ENCODE measurements at places on chromosomes 5 and 9.

DNA sequence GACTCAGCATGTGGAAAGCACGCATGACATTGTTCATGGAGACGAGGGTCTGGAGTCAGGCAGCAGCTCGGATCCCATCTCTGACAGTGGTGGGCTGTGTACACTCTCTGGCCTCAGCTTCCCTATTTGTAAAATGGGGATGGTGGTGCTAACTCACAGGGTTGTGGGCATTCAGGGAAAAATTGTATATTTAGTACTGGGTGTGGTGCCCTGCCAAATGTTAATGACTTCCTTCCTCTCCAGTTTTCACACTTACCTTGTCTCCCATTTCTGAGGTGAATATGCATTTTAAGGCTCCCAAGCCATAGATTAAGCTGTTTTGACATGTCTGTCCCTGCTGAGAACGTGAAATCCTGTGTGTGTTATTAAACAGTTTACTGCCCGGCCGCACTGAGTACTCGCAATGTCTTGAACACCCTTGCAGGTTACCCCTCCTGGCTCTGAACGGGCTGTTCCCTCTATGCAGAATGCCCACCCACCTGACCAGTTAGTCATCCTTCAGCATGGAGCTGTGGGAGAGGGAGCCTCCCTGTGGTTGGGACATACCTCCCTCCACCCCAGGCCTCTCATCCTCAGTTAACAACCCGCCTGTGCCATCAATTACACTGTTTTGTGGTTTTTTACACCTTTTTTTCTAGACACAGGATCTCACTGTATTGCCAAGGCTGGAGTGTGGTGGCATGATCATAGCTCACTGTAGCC is 25.8 kb downstream of the TJP2 start:
- DNase-seq = no peak

DNA sequence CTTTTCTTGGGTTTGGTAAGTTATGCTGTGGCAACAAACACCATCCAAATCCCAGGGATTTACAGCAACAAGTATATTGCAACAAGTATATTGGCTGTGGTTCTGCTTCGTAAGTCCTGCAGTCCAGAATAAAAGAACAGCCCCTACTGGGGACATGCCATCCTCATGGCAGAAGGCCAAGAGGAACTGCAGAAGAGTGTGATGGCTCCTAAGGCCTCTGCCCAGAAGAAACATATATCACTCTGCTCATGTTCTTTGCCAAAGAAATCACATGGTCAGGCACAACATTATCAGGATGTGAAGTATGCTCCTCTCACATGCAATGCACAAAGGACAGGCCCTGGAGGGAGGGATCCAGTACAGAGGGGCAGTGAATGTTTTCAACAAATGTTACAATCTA is 159.6 kb upstream of the TAS2R1 start:
- no peak for DNase-seq

DNA sequence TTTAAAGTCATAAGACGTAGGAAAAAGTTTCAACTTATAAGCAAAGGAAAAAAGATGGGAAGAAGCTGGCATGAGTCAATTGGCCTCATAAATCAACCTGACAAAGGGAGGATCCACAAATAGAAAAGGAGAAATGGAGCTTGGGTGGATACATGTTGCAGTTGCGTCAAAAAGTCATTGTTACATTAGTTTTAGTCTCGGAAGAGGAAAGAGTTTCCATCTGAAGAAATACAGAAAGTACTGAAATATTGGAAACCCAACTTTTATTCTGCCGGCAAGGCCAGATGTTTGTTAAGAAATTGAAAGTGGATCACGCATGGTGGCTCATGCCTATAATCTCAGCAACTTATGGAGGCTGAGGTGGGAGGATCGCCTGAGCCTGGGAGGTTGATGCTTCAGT is 11.3 kb upstream of the TIMD4 start:
- no peak for DNase-seq

- DNase-seq = no peak
Observed at GRCh38 chr9:101691657-101692056, 46.8 kb downstream of the GRIN3A start.

DNA sequence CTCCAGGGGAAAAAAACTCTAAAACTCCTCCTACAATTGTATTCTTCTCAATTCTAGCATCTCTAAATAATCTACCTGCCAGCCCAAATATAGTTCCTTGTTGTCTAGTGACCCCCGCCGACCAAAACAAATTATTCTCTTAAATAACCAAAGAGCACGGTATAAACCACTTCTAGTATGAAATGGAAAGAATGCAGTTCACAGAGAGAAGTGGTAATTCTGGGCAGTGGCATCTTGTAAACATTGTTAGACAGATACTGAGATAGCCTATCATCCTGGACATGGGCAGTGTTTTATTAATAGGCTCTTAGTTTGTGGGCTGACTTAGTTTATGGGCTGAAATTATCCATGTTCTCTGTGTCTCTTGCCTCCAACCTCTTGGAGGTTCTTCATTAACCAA is 1412.6 kb upstream of the CDH9 start:
- DNase-seq = no peak

DNA sequence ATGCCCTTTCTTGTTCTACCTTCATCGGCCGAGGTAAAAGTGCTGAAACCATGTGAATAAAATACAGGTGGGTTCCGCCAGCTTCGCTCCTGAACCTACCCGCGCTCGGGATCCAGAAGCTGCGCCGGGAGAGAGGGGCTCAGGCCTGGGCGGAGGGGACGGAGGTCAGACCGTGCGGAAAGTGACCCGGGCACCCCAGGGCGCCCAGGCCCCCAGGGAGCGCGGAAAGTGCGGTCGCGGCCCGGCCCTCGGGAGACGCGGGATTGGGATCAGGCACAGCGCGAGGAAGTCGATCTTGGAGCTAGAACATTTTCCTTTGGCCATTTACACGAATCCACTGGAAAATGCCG is 329 bp downstream of the SYK start:
- no peak for DNase-seq

DNA sequence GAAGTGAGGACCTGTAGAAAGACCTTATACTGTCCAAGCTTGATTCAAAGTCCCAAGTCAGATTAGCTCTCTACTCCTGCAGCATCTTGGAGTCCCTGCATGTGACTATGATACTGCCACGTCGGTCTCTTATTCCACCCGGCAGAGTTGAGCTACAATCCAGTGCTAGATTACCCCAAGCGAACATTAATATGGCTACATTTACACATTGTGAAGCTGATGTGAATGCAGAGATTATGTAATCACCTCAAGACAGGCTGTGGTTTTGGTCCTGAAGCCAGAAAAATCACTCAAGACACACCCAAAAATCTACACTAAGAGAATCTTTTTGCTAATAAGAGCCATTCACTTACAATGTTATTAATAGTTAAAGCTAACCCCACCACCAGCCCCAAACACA is 116.7 kb downstream of the GNA14 start:
- DNase-seq = no peak

GRCh38 chr9:109192732-109193361 is 25.8 kb upstream of the FRRS1L start:
- peak; percentile 37 for DNase-seq

- DNase-seq = no peak
Observed at GRCh38 chr9:111037708-111038330, 451 bp downstream of the LPAR1 start.

DNA sequence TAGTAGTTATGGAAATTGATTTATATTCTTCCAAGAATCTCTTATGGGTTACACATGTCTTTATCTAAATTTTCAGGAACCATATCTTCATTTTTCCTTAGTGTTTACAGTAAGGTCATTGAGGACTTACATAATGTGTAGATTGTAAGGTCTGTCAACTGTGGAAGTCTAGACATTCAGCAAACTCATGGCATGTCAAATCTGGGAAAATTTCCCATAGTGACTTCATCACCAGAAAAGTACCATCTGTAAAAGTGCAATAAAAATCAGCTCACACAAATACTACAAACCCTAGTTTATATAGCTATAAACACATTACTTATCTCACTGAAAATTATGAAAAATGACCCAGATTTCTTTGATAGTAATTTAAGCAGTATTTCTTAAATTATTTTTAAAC is 419.4 kb downstream of the MTRR start:
- DNase-seq = peak; percentile 50

DNA sequence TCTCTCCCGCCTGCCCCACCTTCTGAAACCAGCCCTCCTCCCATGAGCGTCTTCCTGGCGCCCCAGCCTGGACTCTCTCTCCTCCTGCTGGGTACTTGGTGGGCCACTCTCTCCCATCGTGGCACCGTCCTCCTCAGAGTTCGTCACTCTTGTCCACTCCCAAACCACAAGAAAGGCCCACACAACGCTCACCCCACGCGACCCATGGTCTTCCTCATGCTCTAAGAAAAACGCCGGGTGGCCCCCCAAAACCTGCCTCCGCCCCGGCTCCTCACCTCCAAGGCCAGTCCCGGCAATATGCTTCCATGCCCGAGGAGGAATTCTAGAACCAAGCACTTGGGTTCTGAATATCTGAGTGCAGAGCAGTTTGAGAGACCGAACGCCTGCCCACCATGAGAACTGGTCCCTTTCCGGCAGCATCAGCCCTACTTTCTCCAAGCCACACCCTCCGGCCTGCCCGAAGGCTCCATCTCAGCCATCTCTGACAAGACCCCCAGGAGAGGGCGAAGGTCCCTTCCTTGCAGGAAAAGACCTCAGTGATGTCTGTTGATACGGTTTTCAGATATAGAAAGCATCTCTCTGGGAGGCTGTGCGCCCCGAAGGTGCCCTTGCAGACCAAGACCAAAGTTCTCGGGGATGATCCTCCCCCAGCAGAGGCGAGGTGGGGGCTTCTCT is 15.0 kb downstream of the SLC6A3 start:
- no peak for DNase-seq

DNA sequence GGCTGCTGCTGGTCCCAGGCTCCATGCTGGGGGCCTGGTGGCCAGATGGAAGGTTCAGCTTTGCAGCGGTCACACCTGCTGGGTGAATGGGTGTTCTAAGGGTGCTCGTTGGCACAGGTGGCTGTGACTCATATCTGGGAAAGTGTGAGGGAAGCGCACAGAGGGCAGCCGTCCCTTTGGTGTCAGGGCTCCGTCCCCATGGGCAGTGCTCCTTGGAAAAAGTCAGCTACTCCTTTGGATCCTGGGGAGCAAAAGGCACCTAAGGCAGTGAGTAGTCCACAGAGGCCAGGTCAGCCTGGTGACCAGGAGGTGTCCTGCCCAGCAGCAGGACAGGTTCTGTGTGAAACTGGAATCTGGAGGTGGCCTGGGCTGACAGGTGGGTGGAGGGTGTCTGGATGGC is 18.4 kb upstream of the GBGT1 start:
- DNase-seq = no peak

- DNase-seq = no peak
Observed at GRCh38 chr9:118563677-118564076, 805.6 kb downstream of the BRINP1 start.

DNA sequence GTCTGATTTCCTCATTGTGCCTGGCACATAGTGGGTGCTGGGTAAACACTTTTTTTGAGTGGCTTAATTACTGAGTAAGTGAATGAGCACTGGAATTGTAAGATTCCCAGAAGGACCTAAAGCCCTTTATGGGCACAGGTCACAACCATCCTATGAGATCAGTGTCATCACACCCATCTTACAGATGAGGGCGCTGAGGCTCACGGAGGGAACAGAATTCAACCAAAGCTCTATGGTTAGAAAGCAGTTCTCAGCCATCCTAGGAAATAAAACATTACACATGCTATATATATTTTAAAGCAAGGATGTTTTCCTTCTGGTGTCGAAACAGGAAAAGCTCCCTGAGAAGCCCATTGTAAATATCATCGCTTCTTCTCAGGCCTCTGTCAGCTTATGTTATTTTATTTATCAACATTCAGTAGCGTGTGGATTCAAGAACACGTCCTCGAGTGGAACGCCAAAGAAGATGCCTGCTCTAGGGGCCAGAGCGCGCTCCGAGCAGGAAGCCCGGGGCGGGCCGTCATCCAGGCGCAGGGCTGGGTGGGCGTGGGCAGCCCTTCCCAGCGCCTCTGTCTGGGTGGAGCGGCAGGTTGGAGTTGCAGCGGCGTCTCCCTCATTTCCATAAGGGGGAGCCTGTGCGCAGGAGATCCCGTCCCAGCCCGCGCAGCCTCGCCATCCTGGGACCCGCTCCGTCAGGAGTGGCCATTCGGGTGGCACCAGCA is 155.8 kb upstream of the SMIM23 start:
- DNase-seq = peak; percentile 46

DNA sequence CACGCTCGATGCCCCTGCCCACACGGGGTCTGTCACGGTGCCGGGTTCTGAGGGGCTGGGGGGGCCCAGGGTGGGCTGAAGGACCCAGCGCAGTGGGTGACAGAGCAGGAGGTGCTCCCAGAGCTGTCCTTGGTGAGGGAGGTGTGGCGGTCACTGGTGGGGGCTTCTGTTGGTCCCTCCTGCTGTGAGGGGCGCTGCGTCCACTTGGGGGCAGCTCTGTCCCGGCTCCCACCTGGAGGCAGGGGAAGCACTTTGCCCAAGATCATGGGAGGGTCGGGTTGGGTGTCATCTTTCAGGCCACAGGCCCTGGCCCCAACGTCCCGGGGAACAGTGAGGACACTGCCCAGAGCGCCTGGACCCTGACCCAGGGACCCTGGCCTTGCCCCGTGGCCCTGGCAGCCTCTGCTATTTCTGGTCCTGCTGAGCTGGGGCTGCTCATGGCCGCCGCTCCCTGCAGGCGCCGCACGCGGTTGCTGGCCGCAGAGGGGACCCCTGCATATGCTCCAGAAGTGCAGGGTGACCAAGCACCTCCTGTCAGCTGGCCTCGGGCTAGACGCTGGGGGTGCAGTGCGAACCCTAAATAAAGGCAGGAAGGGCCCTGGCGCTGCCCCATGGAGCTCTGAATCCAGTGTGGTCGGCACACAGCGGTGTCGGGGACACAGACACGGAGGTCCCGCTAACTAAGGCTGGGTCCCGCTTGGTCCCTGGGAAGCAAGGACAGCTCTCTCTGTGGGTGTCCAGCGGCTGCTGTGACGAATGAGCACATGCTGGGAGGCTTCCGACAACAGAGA is 11.6 kb upstream of the RNU6ATAC start:
- DNase-seq = no peak

- DNase-seq = no peak
Observed at GRCh38 chr5:124743602-124744169, 2.8 kb downstream of the ZNF608 start.

- no peak for DNase-seq
Observed at GRCh38 chr9:87387351-87388011, 110.2 kb upstream of the DAPK1 start.

GRCh38 chr9:119370816-119371215 is 1.6 kb upstream of the BRINP1 start:
- no peak for DNase-seq

GRCh38 chr5:7422316-7423106 is 26.6 kb downstream of the ADCY2 start:
- no peak for DNase-seq

DNA sequence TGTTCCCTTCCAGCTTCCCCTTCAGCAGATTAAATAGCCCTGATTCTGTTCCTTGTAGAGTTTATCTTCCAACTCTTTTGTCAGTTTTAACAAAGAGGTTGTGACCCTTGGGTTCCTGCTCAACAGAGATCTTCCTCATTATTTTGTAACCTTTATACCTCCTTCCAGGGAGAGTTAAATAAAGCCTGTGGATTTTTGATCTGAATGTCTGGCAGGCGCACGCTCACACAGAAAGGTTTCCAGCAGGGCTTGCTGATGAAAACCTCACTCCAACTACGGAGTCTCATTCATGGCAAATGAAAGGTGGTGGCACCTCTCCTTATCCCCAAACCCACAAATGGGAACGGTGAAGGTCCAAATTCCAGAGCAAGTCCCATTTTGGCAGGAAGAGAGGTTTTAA is 129.0 kb downstream of the SREK1 start:
- DNase-seq = no peak

GRCh38 chr9:16532681-16533450 is 337.6 kb downstream of the BNC2 start:
- DNase-seq = no peak

Measured in NCI-H1694 (cell line).